IPS DF 19.7 (cell line): ENCODE measurements at places on chromosomes 12 and 14.

DNA sequence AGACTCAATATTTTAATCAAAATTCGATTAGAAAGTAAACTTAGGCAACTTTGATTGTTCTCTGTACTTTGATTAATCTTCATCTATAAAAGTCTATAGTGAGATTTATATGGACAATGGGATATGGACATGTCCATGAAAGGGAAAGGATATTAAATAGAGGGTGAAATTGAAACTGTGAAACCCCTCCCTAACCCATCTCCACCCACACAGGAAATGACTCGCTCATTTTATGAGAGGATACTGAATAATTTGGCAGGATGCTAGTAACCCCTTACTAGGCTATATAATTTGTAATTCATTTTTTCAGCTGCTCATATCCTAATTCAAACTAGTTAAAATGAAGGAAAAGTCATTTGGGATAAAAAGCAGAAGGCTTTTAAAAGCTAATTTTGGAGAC lies 328.0 kb upstream of the ATP2B1 start:
- no peak for DNase-seq

DNA sequence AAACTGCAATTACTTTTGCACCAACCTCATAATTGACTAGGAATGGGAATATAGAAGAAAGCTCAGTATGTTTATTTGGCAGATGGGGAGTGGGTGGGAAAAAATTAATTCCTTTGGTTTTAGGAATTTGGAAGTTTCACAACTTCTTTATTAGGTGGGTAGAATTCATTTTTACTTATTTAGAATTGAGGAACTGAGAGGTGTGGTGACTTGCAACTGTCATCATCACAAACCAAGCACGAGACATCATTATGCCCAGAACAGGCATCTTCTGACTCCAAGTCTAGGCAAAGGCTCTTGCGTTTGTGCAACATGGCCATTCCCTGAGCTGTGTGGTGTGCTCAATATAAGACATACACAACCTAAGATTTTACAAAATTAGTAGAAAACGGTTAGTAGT lies 380.0 kb downstream of the ATP23 start:
- DNase-seq = no peak

- no peak for DNase-seq
These were observed 185.6 kb downstream of the ZFP36L1 start for GRCh38 chr14:68607081-68607866.

DNA sequence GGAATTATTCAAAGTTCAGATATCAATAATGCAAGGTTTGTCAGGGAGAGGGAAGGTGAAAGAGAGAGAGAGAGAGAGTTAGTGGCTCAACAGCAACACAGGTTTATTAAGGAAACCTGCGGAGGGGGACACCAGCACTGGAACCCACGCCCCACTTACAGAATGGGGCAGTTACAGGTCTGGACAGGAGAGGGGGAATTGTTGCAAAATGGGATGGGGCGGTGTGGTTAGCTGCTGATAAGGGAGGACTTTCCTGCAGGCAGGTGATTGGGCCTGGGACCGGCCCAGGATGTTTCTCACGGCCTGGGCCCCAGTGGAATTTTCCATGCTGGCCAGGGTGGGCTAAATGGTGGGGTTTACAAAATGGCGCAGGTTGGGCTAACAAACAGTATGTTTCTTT lies 278.2 kb upstream of the SLC16A7 start:
- DNase-seq = peak; percentile 56

DNA sequence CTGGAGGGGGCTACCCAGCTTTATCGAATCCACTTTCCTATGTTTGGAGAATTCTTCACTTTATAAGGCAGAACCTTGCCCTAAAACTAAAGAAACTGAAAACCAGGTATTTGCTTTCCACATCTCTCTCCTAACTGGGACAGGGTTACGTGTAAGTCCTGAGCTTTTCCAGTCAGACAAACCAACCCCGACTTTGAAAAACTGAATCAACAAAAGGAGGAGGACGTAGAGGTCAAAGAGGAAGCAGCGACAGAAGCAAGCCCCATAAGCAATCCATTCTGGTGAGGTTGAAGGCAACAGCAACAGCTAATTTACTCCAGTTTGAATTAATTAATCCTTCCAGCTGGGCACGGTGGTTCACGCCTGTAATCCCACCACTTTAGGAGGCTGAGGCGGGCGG lies 47.2 kb downstream of the LRP6 start:
- no peak for DNase-seq

DNA sequence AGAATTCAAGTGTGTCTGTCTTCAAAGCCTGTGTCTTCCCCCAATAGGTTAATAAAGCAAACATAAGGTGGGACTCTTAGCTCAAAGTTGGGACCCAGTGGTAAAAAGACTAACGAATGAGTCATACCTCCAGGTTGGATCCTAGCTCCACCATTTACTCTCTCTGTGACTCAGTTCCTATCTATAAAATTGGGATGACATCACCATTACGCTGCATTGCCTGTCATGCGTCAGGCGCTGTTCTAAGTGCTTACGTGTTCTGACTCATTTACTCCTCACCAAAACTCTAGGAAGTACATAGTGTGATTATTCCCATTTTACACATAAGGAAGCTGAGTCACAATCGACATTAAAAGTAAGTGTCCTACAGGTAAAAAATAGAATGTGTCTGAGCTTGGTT lies 915.8 kb downstream of the VRK1 start:
- DNase-seq = no peak

GRCh38 chr14:90615517-90616060 lies 200.6 kb downstream of the TTC7B start:
- no peak for DNase-seq

GRCh38 chr12:109632342-109632741 lies 58.7 kb downstream of the MVK start:
- DNase-seq = no peak

DNA sequence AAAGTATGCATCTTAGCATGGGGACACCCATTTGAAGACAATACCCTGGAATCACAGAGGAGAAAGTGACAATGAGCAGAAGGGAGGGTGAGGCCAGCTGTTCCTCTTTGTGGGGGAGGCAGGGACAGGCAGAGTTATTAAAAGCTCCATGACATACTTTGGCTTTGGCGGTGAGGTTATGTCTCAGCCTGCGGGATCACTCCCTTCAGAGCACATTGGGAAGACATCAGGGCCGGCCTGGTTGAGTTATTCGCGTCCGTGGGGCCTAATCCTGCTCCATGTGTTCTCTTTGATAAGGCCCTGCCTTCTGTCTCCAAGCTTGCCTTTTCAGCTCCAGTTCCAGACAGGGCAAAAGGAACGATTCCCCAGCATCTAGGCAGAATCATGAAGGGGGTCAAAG lies 98.8 kb upstream of the NTF3 start:
- no peak for DNase-seq

DNA sequence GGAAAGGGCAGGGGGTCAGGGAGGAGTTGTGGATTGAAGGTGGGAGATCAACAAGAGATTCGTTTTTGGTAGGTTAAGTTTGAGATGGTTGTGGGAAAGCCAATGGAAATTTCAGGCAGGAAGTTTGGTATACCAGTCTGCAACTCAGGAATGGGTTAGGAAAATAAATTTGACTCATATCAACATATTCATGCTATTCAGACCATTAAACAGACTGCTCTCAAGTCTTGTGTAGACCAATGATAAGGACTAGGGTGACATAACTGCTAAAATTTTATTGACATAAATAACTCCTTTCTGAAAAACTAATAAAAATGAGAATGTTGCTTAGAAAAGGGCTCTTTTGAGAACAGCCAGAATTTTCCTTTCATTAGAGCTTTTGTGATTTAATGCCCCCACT lies 60.0 kb downstream of the PLEKHA5 start:
- no peak for DNase-seq

DNA sequence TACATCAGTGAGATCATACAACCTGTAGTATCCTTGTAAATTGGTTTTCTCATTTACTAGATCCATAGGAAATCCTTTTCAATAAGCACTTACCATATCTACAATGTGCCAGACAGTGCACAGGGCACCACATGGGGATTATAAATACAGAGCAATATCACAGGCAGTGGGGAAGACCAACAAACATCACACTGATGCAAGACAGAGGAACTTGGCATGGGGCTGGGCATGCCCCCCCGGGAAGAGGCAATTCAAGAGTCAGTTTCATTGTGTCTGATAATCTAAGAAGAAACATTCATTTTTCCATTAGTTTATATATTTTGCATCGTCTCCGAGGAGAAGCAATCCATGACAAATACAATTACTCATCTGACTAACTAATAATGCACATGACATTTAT lies 16.2 kb downstream of the NT5DC3 start:
- DNase-seq = no peak

GRCh38 chr14:90848944-90849731 lies 32.9 kb upstream of the TTC7B start:
- DNase-seq = no peak

DNA sequence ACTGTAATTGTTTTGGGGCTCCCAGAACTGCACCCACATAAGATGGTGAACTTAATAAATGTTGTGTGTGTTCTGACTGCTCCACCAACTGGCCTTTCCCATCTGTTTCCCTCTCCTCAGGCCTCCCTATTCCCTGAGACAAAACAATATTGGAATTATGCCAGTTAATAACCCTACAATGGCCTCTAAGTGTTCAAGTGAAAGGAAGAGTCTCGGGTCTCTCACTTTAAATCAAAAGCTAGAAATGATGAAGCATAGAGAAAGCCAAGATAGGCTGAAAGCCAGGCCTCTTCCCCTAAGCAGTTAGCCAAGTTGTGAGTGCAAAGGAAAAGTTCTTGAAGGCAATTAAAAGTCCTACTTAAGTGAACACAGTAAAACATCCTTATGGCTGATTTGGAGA lies 13.4 kb downstream of the ACOT6 start:
- no peak for DNase-seq

DNA sequence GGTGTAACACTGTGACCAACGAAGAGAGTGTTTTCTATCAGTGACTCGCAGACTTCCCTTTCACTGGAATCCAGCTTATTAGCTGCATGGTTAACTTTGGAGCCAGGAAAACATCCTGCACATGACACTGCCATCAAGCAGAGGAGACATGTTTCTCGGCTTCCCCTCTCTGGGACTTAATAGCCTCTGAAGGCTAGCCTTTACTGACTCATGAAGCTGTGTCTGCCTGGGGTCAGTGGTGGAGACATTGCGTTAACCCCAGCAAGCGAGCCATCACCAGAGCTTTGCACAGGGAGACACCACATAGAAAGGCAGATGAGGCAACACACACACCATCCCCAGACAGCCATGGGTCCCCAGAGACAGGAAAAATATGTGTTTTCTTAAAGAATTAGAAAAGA lies 126.9 kb upstream of the PRICKLE1 start:
- no peak for DNase-seq

- no peak for DNase-seq
These were observed 715 bp downstream of the CACNB3 start for GRCh38 chr12:48818831-48819590.

DNA sequence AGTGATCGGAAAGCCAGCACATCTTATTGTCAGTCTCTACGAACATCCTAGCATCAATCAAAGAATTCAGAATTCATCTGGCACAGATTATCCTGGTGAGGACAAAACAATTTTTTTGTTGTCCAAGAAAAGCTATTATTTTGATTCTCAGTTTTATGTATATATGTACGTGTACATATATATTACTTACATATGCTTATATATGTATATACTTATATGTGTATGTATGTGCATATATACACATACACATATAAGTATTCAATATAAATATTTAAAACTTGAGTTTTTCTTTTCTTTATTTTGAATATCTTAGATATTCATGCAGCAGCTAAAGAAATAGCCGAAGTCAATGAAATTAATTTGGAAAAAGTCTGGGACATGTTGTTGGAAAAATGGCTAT lies 77.9 kb downstream of the KNTC1 start:
- DNase-seq = no peak

- DNase-seq = no peak
These were observed 55.6 kb upstream of the ACTN1 start for GRCh38 chr14:69034612-69035262.

DNA sequence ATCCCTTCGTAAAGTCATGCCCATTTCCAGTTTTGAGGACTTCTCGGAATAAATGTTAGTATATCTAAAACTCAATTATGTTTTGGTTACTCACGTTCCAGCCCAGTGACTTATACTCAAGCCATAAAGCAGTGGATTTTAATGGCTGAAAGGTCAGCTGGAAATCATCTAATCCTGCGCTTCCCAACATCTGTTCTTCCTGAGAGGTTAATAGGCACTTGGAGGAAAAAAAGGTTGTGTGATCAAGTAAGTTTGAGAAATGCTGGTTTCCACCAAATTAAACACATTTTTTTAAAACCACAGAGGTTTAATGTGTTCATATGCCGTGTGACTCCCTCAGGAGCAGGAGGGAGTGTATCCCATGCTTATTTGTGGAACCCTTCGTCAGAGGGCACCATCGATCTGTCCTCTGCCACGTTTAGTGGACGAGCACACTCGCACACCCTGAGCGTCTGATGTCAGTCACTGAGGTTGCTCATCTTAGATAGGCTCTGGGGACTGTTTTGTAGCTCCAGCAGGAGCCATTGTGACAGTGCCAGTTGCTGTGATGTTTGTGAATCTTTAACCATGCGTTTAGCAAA lies 41.4 kb downstream of the FBXL14 start:
- DNase-seq = no peak

GRCh38 chr14:100644784-100645183 lies 57.6 kb upstream of the BEGAIN start:
- no peak for DNase-seq

- no peak for DNase-seq
These were observed 4.7 kb downstream of the ADCK1 start for GRCh38 chr14:77804592-77804991.
